ENCODE measurements at places on chromosomes 7 and 10. TPM values are rescaled to one million over a fixed set of nuclear protein-coding genes. Genes with fewer than 3 reads are reported as not detected.

GRCh38 chr7:53794816-53795215 is 747.4 kb upstream of the VSTM2A start:
- DNase-seq: no peak

Gene DEPP1
- total RNA-seq: 0.12 TPM

GRCh38 chr10:132446661-132447445 is 49.9 kb downstream of the PWWP2B start:
- no peak for DNase-seq

Gene FAM25G
- not detected for total RNA-seq

Gene NKX2-3
- total RNA-seq: not detected

DNA sequence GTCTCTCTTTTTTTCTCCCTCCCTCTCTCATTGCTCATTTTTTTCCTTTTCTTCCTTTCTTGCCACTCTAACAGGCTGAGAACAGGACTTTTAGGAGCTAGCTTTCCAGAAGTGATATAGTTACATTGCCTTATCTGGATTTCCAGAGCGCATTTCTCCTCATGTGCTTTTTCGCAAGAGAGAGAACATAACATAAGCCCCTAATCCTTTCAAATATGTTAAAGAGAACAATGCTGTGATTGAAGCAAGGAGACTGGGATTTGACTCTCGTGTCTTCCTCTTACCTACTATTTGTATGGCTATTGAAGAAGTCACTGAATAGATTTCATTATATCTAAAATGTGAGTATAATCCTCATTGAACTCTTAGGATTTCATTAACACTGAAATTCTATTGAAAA is 101.2 kb upstream of the PRPS1L1 start:
- DNase-seq: no peak

GRCh38 chr7:74355091-74355490 is 65.9 kb downstream of the CLIP2 start:
- no peak for DNase-seq

DNA sequence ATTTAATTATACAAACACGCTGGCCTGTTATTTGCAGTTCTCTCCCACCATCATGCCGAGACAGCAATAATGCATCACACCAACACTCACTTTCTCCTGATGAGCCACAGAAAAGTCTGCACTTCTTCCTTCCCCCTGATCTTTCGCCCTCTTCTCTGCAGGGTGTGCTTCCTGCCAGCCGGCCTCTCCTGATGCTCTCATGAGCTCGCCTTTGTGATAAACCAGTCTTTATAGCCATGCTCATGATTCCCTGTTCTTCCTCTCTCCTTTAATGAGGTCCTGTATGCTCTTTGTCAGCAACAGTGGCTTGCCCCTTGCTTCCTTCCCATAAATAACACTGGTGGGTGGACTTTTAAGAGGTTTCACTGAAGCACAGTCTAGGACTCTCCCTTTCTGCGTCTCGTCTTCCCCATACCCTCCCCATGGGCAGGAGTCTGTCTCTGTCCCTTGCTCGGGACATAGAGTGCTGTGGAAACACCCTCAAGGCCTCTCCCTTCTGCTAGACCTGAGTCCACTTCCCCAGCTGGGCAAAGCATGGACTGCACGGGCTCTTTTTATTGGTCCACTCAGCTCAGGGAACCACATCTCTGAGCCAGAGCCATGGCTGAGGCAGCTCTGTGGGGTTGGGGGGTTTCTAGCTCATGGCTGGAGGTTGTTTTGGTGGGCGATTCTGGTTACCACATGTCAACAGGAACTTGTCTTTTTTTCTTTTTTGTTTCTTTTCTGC is 133.9 kb downstream of the C10orf105 start:
- no peak for DNase-seq

- DNase-seq: no peak
Observed at GRCh38 chr7:78702770-78703169, 750.7 kb downstream of the MAGI2 start.

DNA sequence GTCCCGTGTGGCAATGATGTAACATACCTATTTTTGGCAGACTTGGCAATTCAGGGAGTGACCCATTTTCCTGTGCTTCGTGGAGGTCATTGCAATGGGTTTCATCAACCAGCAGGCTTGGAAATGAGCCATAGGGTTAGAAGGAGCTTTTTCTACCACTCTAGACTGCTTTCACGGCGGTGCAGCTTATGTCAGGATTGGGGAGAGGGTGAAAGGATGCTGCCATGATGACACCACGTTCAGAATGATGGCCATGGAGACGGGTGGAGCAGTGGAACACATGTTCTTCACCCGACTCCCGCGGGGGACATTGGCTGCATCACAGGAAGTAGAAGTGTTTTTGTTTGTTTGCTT is 220.2 kb downstream of the EMX2 start:
- no peak for DNase-seq

DNA sequence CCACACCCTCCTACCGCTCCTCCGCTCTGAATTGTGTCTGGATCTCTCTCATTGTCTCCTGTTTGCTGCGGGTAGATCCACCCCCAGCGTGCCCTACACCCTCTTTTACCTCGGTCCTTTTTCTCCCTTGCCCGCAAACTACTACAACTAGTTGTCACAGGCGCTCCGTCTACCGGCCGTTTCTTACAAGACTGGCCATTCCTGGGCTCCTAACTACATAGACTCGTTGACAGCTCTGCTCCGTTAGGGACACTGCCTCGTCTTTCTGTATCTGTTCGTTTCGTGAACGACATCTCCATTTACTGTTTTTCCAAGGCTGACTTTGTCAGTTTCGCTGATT is 786 bp downstream of the TAF3 start:
- DNase-seq: peak; percentile 67

DNA sequence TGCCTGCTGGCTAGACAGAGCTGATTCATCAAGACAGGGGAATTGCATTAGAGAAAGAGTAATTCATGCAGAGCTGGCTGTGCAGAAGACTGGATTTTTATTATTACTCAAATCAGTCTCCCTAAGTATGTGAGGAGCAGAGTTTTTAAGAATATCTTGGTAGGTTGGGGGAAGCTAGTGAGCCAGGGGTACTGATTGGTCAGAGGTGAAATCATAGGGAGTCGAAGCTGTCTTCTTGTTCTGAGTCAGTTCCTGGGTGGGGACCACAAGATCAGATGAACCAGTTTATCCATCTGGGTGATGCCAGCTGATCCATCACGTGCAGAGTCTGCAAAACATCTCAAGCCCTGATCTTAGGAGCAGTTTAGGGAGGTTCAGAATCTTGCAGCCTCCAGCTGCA is 39.8 kb downstream of the FOXI2 start:
- DNase-seq: no peak

DNA sequence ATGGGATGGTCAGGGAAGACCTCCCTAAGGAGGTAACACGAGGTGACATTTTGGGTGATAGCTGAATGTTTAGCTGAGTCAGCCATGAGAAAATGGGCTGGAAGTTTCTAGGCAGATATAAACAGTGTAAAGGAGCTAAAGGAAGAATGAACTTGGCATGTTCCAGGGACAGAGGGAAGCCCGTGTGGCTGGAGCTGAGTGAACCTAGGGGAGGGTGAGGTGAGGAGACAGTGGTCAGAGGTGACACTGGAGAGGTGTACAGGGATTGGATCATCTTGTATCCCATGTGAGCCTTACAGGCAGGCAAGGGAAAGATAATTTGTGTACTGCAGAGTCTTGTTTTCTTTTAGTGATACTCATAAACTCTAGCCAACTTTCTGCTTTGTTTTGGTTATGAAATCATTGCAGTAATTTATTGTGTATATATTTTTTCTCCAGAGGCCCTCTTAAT is 1.8 kb downstream of the STARD3NL start:
- DNase-seq: no peak

- no peak for DNase-seq
Observed at GRCh38 chr10:117590101-117590875, 47.7 kb downstream of the EMX2 start.

- DNase-seq: no peak
Observed at GRCh38 chr7:54995610-54996363, 23.0 kb upstream of the EGFR start.

Gene HELLS
- total RNA-seq: 776 TPM

GRCh38 chr7:119562839-119563238 is 710.1 kb upstream of the KCND2 start:
- DNase-seq: no peak

- DNase-seq: no peak
Observed at GRCh38 chr7:1966631-1967200, 266.0 kb downstream of the MAD1L1 start.

DNA sequence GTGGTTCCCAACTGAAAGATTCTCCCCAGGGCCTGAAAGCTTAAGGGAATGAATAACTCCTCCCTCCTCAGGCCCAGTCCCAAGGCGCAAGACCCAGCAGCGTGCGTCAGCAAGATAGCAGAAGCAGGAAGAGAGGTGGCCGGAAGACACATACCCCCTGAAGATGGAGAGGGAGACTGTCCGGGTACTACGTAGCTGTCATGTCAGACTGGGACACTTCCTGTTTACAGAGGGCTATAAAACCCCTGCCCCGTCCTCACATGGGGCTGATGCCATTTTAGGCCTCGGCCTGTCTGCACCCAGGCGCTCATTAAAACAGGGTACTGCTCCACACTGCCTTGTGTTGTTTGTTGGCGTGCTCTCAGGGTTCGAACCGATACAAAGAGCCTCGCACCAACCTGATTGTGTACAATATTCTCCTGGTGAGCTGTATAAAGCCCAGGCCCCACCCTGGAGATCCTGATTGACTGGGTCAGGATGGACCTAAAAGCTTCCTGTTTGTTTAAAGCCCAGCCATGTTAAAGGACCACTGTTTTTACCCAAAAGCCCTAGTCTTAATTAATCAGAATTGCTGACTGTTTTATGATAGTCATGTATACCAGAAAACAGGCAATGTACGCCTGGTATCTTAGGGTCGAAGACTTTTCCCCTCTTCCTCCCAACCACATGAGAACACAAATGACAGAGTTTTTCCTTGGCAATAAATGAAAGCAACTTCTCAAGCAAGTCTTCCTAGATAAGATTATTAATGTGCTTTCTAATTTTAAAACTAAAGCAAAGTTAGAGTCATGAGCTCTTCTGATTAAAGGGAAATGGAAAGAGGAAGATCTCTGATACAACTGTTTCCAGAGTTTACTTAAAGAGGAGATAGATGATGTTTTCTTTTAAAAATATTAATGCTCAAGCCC is 251.5 kb downstream of the DOCK4 start:
- no peak for DNase-seq

GRCh38 chr10:122467701-122468100 is 6.3 kb downstream of the HTRA1 start:
- DNase-seq: no peak

DNA sequence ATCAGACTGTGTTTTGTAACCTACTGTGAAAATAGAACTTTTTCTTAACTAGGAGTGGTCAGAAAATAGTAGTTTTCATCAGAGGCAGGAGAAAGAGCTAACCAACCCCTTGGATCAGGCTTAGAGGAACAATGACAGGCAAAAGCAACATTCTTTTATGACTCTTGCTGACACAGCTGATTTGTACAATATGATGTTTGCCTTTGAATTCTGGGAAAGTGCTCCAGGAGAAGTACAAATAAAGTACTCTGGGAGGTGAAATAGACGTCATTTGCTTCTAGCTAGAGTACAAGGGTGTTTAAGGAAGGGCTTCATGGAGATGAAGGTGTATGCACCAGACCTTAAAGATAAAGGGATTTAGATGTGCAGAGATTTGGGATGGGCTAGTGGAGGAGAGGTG is 75.1 kb upstream of the KIAA1217 start:
- DNase-seq: no peak
